ENCODE measurements at places on chromosomes 6 and 20.

GRCh38 chr20:17345321-17345720, 118.5 kb downstream of the PCSK2 start:
- no peak for DNase-seq

DNA sequence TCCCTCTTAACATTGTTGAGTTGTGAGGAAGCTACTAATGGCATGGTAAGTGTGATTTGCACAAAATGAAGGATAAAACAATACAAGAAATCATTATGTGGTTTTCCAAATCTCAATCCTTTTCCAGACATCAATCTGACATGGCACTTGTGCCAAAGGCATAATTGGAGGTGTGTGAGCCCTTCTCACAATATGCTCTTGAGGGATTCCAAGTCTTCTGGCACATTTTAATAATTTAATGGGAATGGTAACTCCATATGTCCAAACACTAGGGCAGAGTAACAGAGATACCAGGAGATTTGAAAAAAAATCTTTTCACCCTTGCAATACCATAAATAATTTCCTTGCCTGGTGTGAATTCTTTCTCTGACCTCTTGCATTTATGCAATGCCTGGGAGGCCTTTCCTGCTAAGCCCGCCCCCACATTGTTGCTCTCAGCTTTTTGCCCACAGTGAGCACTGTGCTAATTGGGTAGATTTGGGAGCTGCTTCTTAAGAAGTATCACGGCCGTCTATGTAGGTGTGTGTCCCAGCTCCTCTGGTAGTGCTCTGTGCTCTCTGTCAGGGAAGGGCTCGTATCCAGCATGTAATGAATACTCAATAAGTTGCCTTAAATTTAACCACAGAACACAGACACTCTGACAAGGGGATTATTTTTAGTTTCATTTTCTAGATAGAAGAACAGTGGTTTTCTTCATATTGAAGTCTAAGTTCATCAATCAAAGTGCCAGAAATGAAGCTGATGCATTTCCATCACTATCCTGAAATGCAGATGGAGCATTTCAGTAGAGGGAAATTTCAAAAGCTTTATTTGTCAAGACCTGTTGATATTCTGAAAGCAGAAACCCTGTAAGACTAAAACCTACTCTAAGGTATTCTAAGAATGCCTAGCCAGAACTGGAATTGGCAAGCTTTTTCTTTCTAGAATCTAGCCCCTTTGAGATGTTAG, 54.4 kb upstream of the CEP85L start:
- peak; percentile 53 for DNase-seq

- DNase-seq: no peak
These were observed 245.3 kb upstream of the FOXQ1 start for GRCh38 chr6:1066449-1067090.

DNA sequence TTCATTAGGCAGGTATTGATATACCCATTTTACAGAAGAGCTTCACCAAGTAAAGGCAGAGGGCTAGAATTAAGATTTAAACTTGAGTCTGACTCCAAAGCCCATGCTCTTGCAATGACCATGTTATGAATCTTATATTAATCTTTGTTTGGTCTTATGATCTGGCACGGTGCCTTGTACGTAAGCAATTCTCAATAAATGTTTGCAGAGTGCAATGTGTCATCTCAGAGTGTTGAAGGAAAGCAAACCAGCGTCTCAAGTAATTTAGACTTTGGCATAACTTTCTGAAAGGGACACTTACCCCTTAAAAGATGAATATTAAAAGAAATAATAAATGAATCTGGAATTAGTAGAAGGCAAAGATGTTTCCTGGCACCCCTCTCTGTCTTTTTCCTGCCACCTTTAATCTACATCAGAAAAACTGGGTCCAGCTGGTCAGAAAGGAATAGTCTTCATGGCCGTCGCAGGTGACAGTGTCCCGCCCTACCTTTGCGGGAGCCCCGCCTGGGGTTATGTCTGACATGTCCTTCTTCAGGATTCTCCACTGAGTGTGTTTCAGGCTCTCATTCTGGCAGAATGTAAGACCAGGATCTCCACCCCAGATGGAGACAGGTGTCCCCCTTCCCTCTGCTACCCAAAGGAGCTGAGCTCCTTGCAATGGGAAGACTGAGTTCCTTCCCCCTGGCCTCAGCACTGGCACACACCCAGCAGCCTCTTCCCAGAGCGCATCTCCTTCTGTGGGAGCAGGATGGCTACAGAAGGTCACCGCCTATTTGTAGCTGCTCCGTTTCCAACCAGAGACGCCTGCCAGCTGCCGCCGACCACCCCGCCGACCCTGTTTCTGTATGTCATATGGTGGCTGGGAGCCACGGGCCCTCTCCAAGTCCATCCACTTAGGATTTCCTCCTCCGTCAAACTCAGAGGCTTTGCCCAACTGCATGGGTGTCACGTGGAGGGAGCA, 266.3 kb upstream of the ECI2 start:
- no peak for DNase-seq

GRCh38 chr6:166394036-166394892, 11.5 kb upstream of the MPC1 start:
- DNase-seq: no peak

DNA sequence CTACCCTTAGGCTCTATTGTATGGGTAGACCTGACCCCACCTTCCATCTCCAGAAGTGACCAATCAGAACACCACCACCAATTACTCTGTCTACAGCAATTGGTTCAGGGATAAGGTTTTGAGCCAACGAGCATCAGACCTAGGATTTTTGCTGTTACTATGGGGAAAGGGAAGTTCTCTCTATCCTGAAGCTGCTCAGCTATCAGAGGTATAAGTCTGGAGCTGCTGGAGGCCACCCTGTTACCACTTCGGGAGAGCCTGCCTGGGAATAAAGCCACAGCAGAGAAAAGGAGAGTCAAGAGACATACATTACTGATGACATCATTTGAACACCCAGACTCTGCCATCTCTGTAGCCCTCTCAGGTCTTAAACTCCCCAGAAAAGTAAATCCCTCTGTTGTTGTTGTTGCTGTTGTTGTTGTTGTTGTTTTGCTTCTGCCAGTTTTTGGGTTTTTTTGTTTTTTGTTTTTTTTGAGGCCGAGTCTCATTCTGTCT, 94.5 kb downstream of the PREX1 start:
- no peak for DNase-seq

GRCh38 chr6:149482545-149483333, 2.1 kb downstream of the ZC3H12D start:
- DNase-seq: peak; percentile 63

- no peak for DNase-seq
These were observed 991.8 kb upstream of the ADGRB3 start for GRCh38 chr6:67643281-67643680.

- no peak for DNase-seq
These were observed 485.9 kb upstream of the JAG1 start for GRCh38 chr20:11159728-11160127.

DNA sequence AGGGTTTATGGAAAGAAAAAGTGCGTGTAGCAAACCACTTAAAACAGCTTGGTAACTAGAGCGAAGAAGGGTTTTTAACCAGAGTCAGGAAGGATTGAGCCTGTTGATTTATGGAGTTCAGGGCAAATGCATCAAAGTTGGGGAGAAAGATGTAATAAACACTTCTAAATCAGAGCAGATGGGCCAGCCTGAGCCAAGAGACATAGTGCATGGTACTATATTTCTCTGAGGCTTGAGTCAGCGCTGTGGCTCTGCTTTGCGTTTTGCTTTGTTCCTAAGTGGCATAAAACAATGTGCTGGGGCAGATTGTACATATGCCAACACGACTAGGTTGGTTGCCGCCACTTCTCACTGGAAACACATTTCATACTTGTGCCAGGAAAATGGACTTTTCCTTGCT, 111.3 kb downstream of the BCKDHB start:
- DNase-seq: no peak

DNA sequence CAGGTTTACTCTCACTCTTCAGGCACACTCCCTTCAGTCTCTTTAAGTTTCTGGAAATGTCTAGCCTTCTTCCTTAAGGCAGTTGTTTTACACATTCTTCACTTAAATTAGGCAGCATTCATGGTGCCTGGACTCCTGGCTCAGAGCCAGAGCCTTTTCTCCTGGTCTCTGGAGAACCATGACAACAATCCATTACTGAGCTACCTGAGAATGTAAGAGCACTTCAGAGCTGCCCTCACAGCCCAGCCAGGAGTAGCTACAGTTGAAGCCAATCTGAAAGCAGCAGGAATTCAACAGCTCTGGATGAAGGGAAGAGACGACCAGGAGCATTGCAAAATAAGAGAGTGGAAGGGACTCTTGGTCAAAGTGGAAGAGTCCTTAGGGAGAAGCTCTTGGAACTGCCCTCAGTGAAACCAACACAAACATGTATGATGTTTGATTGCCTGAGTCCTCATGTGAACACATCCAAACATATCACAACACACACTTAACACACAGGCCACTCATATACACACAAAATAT, 416.8 kb upstream of the SPTLC3 start:
- DNase-seq: no peak

- no peak for DNase-seq
These were observed 8.0 kb downstream of the NKX2-4 start for GRCh38 chr20:21389368-21389767.

- no peak for DNase-seq
These were observed 17.6 kb upstream of the CDKN1A start for GRCh38 chr6:36660771-36661471.

DNA sequence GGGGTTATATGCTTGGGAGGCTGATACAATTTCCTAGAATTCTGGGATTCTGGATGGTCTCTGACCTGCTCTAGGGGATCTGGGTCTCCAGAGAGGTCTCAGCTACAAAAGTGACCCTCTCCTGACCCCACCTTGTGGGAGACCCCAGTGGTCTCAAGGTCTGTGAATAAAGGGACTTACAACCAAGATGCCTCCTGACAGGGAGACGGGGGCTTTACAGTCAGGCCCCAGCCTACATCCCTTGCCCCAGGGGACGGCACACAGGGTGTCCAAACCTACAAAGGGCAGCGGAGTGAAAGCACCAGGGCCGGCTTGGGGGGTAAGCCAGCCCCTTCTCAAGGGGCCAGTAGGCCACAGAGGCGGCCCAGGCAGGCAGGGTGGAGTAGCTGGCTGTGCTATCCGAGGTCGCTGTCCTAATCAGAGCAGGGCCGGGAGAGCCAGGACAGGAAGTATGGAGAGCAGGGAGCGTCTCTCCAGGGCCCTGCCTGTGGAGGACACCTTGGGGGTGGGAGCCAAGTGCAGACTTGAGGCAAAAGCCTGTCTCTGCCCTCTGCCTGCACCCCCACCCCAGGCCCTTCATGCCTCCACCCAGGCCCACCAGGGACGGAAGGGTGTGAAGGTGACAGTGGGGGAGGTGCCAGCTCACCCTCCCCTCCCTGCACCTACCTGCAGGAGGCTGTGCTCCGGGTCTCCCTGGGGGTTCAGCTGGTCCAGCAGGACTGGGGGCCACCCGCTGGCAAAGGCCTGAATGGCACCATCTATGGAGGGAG, 3.5 kb downstream of the GFRA4 start:
- no peak for DNase-seq

DNA sequence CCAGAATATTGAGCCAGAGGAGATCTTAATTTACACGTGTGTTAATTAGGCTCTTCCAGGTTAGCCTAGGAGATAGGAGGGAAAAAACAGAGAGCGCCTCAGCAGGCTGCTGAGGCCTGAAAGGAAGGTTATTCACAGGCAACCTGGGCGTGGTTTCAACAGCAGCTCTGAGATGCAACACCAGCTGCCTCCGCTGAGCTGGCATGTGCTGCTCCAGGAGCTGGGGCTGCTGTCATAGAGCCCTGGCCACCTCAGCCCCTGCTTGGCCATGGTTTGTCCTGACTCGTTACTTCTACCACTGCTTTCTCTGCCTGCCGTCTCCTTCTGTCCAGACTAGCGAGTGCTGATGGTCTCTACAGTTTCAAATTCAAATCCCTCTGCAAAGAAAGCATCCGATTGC, 32.4 kb upstream of the RPP40 start:
- DNase-seq: no peak

DNA sequence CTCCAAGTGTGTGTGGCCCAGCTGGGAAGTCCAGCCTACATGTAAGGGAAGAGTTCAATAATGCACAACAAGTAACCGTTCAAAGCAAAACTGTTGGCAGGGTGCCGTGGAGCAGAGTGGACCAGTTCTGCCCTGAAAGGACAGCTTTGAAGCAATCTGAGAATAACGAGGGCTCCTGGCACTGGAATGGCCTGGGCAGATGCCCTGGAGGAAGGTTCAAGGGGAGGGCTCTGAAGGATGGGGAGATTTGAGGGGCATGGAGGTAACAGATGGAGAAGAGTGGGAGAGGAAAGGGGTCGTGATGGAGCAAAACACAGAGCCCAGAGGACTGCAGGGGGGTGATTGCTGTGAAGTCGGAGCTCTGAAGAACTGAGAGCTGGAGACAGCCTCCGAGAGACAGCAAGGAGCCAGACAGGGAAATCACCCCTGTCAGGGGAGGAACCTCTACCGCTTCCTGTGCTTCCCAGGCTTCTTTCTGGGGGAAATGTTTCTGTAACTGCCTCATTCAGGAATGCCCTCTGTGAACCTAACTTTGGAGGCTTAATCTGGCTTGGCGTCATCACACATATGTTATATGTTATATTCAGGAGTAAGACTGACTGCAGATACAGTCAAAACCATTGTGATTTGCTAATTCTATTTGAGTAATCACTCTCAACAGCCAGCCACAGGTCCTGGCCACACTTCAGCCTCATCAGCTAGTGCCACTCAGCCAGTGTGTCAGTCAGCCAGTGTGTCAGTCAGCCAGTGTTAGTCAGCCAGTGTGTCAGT, 41.2 kb downstream of the ZC3H12D start:
- no peak for DNase-seq

DNA sequence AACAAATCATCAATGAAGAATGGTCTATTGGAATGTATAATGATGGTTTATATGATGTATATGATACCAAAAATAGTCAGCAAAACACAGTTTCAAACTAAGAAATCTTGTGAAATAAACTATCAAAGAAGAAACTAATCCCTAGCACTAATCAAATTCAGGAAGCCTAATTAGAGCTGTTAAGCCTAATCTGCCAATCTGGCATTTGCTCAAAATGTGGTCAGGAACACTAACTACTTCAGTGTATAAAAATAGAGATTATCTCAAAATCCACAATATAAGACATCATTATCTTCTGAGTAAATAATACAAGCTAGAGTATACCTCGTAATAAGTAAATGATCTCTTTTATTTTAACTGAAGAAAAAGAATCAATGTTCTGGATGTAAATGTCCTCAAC, 12.8 kb upstream of the AKAP7 start:
- DNase-seq: no peak

- no peak for DNase-seq
These were observed 249.5 kb downstream of the BCKDHB start for GRCh38 chr6:80356000-80356399.

- DNase-seq: no peak
These were observed 85.2 kb downstream of the ANKS1A start for GRCh38 chr6:34974249-34974642.

- peak; percentile 51 for DNase-seq
These were observed 47.1 kb downstream of the IGF2R start for GRCh38 chr6:160015778-160016684.

- DNase-seq: no peak
These were observed 36.0 kb upstream of the FOXO3 start for GRCh38 chr6:108524528-108525248.

- peak; percentile 82 for DNase-seq
These were observed 4.6 kb upstream of the RAE1 start for GRCh38 chr20:57346477-57346876.

GRCh38 chr6:140436023-140436811, 1061.8 kb upstream of the CITED2 start:
- DNase-seq: no peak

GRCh38 chr6:169165561-169166300, 87.9 kb downstream of the THBS2 start:
- DNase-seq: no peak

GRCh38 chr6:52513464-52513863, 63.4 kb downstream of the TRAM2 start:
- no peak for DNase-seq

All from activated T-cell treated with anti-CD3 and anti-CD28 coated beads, Interleukin-2, amount 50 U/mL, for 48 hours (primary cell).